ENCODE measurements at places on chromosomes 5 and 9.

DNA sequence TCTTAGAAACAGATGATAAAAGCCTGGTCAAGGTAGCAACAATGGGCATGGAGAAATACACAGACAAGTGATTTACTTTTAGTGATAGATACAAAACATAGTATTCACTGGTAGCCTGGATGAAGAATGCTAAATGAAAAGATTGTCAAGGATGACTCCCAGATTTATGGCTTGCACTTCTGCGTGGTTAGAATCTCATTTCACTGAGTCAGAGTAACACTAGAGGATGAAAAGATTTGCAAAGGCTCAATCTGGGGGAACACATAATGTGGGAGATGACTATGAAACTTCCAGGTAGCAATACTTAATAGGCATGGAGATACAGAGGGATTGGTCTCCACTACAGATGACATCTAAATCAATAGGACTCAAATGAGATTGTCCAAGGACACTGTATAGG, 38.4 kb downstream of the AGTPBP1 start:
- H3K4me3 ChIP-seq, result no peak overlapping the region
- no peaks in the 10 kb centered on the region for H3K36me3 ChIP-seq
- H3K4me1 ChIP-seq, result peaks cover 10% of the 10 kb centered on the region
- H3K27me3 ChIP-seq, result no peaks in the 10 kb centered on the region
- no peak for DNase-seq

DNA sequence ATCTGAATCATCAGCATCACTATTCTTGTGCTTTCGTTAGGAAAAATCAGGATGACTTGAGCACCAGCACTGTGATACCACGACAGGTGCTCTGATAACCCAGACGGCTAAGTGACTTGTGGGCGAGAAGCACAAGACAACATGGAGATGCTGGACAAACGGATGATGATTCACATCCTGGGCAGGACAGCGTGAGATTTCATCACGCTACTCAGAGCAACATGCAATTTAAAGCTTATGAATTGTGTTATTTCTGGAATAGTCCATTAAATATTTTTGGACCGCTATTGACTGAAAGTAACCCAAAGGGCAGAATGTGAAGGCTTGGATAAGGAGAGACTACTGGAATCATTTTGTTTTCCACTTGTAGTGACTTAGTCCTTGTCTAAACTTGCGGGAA, 114.8 kb upstream of the DAPK1 start:
- H3K4me1 ChIP-seq, result peaks cover 11% of the 10 kb centered on the region
- no peaks in the 10 kb centered on the region for H3K36me3 ChIP-seq
- DNase-seq, result no peak
- H3K27ac ChIP-seq, result no peak overlapping the region
- H3K27me3 ChIP-seq, result no peaks in the 10 kb centered on the region

GRCh38 chr5:113204525-113205161, 228.0 kb downstream of the DCP2 start:
- H3K36me3 ChIP-seq, result no peaks in the 10 kb centered on the region
- H3K27me3 ChIP-seq, result no peaks in the 10 kb centered on the region
- peaks cover 16% of the 10 kb centered on the region for H3K4me1 ChIP-seq
- no peak overlapping the region for H3K27ac ChIP-seq
- no peak for DNase-seq

DNA sequence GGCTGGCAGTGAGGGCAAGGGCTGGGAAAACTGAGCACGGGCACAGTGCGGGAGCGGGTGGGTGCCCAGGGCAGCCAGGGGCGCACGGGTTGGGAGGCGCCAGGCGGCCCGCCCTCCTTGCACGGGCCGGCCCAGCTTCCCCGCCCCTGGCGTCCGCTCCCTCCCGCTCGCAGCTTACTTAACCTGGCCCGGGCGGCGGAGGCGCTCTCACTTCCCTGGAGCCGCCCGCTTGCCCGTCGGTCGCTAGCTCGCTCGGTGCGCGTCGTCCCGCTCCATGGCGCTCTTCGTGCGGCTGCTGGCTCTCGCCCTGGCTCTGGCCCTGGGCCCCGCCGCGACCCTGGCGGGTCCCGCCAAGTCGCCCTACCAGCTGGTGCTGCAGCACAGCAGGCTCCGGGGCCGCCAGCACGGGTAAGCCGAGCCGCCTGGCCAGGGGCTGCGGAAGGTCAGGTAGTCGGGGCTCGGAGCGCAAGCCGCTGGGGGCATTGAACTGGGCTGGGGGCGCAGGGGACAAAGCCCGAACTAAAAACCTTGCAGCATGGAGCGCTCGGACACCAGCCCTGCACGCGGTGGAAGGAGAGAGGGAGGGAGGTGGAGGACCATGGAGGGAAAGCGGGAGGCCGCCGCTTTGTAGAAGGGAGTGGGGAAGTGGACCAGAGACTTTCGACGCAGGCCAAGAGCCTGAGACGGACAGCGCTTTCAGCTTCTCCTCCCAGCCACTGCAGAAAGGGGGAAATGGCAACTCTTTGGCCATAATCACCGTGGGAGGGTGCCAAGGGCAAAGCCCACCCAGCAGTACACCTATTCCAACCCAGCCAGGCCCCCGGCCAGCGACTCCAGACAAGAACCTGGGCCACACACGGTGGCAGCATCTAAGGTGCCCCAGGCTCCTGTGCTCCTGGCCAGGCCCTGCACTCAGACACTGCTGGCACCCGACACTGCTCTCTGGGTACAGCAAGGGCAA, at the start of gene TGFBI:
TGFBI (plus strand) TSS at position 207 of the 961 bp plus-strand sequence; CDS start at position 275, 68 bp downstream.
- peaks cover 49% of the 10 kb centered on the region for H3K4me1 ChIP-seq
- H3K4me3 ChIP-seq, result peak within 1 kb of the TSS; percentile 64
- H3K27ac ChIP-seq, result peak within 1 kb of the TSS; percentile 81
- peak; percentile 82 for DNase-seq
- peaks cover 12% of the 10 kb centered on the region for H3K27me3 ChIP-seq

GRCh38 chr5:117945258-117945657, 1043.1 kb downstream of the DTWD2 start:
- no peaks in the 10 kb centered on the region for H3K4me1 ChIP-seq
- no peak overlapping the region for H3K4me3 ChIP-seq
- no peaks in the 10 kb centered on the region for H3K27me3 ChIP-seq
- DNase-seq, result no peak
- no peaks in the 10 kb centered on the region for H3K36me3 ChIP-seq

- peaks cover 81% of the 10 kb centered on the region for H3K4me1 ChIP-seq
- peak overlapping the region; percentile 7 for H3K4me3 ChIP-seq
- no peak for DNase-seq
- H3K27me3 ChIP-seq, result no peaks in the 10 kb centered on the region
- peaks cover 10% of the 10 kb centered on the region for H3K36me3 ChIP-seq
- H3K27ac ChIP-seq, result peak overlapping the region; percentile 84
Observed at GRCh38 chr5:149418910-149419531, 39.9 kb upstream of the IL17B start.

DNA sequence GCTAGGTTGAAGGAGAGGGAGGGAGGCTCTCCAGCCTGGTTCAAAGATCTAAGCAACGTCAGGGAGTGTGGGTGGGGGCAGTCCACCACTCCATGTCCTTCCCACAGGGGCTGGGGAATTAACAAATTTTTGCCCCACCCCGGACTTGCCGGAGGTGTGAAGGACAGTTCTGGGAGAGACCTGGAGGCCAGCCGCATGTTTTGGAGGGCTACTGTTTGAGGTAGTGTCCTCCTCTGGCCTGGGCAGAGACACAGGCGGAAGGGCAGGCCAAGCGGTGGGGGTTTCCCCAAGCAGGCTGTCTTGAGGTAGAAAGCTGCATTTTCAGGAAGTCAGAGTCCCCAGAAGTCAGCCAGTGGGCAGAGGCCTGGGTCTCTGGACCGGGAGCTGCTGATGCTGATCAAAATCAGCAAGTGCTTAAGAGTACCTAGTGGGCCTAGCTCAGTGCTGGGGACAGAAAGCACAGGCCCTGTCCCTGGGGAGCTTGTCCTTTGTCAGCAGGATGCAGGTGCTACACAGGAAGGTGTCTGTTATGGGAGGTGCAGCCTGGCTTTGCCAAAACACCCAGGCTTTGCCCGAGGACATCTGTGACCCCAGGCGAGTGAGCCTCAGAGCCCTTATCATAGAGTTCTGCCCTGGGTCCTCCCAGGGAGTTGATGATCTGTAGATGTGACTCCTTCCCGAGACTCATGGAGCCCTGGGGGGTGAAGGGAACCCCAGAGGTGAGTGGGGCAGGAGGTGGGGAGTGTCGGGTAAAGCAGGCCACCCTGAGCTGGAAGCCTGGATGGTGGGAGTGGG, 18.5 kb downstream of the JADE2 start:
- DNase-seq, result peak; percentile 51
- H3K4me1 ChIP-seq, result peaks cover 66% of the 10 kb centered on the region
- H3K27ac ChIP-seq, result no peak overlapping the region
- no peaks in the 10 kb centered on the region for H3K27me3 ChIP-seq

GRCh38 chr9:98135938-98136337, 16.9 kb upstream of the TRIM14 start:
- H3K4me1 ChIP-seq, result no peaks in the 10 kb centered on the region
- no peak overlapping the region for H3K4me3 ChIP-seq
- H3K27me3 ChIP-seq, result no peaks in the 10 kb centered on the region
- no peak overlapping the region for H3K27ac ChIP-seq

- H3K4me1 ChIP-seq, result no peaks in the 10 kb centered on the region
- H3K36me3 ChIP-seq, result no peaks in the 10 kb centered on the region
- DNase-seq, result no peak
- H3K27ac ChIP-seq, result no peak overlapping the region
Observed at GRCh38 chr5:41143131-41143901, 70.0 kb downstream of the C6 start.

DNA sequence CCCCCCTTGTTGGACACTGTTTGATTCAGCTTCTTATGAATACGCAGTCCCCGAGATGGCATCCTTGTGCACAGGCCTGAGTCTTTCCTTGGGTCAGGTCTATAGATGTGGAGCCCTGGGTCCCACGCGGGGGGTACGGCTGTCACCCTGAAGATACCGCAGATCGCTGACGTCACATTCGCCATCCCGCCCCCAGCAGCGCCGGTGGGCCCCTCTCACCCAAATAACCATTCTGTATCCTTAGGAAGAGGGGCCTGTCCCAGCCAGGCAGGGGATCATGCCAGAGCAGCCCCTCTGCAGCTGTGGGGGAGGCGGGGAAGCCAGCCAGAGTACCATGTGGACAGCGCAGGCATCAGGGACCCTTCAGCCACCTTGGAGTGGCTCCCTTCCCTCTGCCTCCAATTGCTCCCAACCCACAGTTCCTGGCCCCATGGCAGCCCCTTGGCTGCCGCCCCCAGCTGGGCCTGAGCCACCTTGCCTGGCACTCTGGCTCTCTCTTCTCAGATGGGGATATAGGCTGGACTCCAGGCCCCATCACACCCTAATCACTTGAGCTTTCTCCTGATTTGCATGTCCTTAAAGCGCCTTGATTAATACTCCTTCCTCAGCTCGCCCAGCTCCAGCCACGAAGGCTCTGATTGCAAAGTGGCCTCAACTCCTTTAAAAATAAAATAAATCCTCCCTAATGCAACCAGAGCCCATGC, 189.8 kb downstream of the C9orf50 start:
- no peaks in the 10 kb centered on the region for H3K27me3 ChIP-seq
- H3K27ac ChIP-seq, result no peak overlapping the region
- H3K36me3 ChIP-seq, result no peaks in the 10 kb centered on the region
- no peak overlapping the region for H3K4me3 ChIP-seq
- DNase-seq, result no peak

DNA sequence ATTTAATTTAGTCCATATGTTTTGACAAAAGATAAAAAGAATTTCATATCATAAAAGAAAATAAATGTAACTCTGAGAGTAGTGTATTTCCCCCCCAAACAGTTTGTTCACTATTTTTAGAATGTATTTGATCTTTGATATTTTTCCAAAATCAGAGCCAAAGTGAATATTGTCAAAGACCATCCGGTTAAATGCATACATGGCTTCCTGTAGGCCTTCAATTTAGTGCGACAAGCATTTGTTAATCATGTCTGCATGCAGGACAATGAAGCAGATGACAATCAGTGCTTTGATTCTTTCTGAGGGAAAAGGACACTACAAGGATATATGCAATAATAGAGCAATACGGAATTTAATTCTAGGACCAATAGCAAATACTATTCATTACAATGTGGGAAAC, 79.8 kb downstream of the ACTBL2 start:
- no peak for DNase-seq
- H3K4me1 ChIP-seq, result peaks cover 8% of the 10 kb centered on the region
- no peak overlapping the region for H3K4me3 ChIP-seq

GRCh38 chr5:75387806-75388205, 50.8 kb downstream of the HMGCR start:
- peaks cover 69% of the 10 kb centered on the region for H3K36me3 ChIP-seq
- H3K4me3 ChIP-seq, result no peak overlapping the region
- DNase-seq, result no peak
- H3K27ac ChIP-seq, result no peak overlapping the region

- H3K27ac ChIP-seq, result no peak overlapping the region
- DNase-seq, result no peak
- no peaks in the 10 kb centered on the region for H3K27me3 ChIP-seq
- no peaks in the 10 kb centered on the region for H3K4me1 ChIP-seq
- no peaks in the 10 kb centered on the region for H3K36me3 ChIP-seq
- H3K4me3 ChIP-seq, result no peak overlapping the region
Observed at GRCh38 chr5:174139623-174140022, 94.1 kb downstream of the NSG2 start.

- no peaks in the 10 kb centered on the region for H3K36me3 ChIP-seq
- peaks cover 5% of the 10 kb centered on the region for H3K4me1 ChIP-seq
- H3K27ac ChIP-seq, result no peak overlapping the region
- DNase-seq, result peak; percentile 70
- H3K4me3 ChIP-seq, result no peak overlapping the region
- H3K27me3 ChIP-seq, result no peaks in the 10 kb centered on the region
Observed at GRCh38 chr9:127214421-127215267, 49.9 kb upstream of the GARNL3 start.
